ENCODE measurements at places on chromosomes 2 and 18.

DNA sequence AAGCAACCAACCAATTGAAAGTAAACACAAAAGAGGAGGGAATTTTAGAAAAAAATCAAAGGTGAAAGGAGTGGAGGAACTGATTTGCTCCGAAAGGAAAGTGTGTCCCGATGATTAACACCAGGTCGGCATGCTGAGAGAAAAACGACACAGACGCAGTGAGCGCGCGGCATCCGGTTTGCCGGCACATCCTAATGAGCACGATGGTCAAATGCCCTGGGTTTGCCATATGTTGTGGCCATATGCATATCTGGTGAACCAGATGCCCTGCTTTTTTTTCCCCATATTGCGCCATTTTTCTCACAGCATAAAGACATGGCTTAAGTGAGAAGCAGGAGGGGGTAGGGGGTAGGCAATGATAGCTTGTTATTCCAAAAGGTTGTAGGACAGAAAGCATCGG lies 626.7 kb downstream of the BCL11A start:
- DNase-seq, result no peak

DNA sequence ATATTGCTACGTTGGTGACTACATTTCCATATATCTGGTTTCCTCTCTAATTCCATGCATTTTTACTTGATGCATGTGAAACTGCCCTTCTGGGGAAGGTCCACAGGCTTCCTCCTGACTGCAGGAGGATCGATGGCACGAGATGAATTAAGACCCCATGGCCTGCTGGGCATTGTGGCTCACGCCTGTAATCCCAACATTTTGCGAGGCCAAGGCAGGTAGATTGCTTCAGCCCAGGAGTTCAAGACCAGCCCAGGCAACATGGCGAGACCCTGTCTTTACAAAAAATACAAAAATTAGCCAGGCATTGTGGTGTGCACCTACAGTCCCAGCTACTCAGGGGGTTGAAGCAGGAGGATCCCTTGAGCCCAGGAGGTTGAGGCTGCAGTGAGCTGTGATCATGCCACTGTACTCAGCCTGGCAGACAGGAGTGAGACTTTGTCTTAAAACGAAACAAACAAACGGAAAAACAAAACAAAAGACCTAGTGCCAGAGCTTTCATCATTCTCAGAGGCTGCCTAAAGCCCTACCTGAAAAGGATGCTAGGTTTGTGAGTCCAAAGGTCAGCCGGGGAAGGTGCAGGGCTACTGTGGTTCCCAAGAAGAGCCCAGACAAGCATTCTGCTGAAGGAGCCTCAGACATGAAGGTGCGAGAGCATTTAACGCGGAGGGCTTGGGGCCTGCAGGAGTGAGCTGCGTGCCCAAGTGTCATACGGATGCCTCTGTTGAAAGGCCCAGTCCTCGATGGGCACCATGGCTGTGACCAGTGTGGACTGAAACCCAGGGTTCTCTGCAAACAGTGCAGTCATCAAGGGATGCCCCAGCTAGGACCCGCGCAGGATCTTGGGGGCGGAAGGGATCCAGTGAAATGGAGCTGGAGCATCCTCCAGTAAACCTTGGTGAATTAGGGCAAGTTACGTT lies 21.6 kb downstream of the GPR55 start:
- DNase-seq, result no peak

DNA sequence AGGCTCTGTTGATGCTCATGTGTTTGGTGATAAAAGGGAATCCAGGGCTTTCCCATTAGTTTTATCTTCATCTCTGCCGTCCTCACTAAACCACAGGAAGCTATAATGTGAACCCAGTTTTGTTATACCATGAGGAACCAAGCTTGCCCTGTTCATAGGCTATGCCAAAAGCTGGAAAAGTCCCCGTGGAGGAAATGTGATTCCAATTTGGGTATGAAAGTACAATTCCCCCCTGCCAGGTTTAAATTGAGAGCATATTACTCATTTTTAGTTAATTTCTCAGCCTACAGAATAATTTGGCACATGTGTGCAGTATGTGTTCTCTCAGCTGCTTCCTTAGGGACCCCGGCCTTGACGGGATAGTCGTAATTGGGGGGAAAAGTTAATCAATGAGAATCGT lies 327.4 kb downstream of the RND3 start:
- no peak for DNase-seq

GRCh38 chr2:41911033-41911432 lies 136.8 kb upstream of the PKDCC start:
- DNase-seq, result no peak

- DNase-seq, result no peak
These were observed 2.9 kb upstream of the SFXN5 start for GRCh38 chr2:73074110-73075069.

- no peak for DNase-seq
These were observed 375.9 kb upstream of the ACVR2A start for GRCh38 chr2:147468963-147469362.

- no peak for DNase-seq
These were observed 37.0 kb upstream of the TTN start for GRCh38 chr2:178844269-178844668.

GRCh38 chr2:235536711-235537110 lies 42.9 kb downstream of the AGAP1 start:
- DNase-seq, result no peak

GRCh38 chr2:165055082-165055851 lies 99.9 kb upstream of the SLC38A11 start:
- DNase-seq, result no peak

DNA sequence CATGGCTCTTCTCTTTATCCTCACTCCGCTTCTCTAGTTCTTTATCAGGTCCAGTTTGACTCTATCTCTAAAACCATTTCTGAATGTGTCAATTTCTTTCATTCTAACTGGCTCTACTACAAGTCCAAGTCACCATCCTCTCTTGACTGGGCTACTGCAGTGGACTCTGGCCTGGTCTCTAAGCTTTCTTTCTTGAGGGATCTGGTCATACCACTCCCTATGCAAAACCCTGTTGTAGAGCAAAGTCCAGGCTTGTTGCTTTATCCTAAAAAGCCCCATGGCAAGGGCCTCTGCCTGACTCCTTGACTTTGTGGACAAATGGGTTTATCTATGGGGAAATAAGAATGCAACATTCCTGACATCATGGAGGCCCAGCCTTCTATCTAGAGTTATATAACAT lies 87.1 kb downstream of the BCL2L11 start:
- peak; percentile 13 for DNase-seq

DNA sequence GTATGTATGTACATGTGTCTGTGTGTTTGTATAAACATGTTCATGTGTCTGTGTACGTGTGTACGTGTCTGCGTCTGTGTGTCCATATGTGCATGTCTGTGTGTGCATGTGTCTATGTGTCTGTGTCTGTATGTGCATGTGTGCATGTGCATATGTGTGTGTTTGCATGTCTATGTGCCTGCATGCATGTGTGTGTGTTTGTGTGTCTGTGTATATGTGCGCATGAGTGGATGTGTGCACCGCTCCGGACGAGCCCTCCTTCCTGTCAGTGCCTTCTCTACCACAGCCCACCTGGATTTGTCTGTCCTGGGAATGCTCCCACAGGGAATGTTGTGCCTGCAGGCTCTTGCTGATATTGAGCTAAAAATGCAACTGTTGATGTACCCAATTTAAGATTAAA lies 113.3 kb upstream of the EPC2 start:
- no peak for DNase-seq

DNA sequence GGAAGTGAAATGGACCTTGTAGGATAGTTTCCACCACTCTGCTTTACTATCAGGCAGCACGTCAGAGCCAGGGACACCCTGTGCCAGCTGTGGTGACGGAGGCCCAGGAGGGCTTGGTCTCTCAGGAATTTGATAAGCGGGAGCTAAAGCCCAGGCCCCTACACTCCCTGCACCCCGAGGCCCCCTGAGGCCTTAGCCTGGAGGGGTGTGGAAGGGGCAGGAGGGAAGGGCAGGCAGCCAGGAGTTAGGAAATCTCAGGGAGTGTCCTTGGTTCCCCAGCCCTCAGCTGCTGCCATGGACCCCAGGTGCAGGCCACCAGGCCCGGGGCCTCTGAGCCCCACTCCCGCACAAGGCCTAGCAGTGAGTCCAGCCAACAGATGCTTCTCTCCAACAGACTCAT lies 38.2 kb downstream of the PDIA6 start:
- no peak for DNase-seq

Measured in suppressor macrophage treated with lipopolysaccharide for 1 hour (primary cell).